ENCODE measurements at places on chromosomes 1 and 21. TPM values are rescaled to one million over a fixed set of nuclear protein-coding genes. Genes with fewer than 3 reads are reported as not detected.

DNA sequence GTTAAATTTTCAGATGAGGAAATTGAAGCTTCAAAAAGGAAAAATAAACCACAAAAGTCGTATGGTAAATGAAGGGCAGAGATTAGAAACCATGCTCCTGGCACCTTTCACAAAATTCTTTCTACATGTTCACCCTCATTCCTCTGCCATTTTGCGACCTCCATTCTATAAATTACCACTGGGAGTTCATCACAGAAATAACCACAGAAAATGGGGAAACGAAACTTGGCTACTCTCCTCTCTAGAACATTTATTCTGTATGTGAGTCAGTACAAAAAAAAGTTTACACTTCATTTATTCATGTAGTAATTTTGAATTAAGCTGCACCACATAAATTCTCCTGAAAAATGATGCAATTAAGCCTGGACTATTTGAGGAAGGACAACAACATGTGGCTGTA, 320.9 kb upstream of the C1orf87 start:
- no peak for DNase-seq

DNA sequence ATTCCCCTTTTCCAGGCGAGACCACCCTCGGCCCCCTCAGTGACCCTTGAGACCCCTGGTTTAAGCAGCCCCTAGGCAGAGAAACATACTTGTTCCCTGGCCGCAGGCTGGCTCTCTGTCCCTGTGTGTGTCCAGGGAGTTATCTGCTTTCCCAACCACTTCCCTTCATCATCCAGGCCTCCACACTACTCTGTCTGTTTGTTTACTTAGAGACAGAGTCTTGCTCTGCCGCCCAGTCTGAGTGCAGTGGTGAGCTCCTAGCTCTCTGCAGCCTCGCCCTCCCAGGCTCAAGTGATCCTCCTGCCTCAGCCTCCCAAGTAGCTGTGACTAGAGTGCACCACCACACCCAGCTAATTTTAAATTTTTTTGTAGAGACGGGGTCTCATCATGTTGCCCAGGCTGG, 5.8 kb upstream of the VWA1 start:
- DNase-seq, result peak; percentile 51

DNA sequence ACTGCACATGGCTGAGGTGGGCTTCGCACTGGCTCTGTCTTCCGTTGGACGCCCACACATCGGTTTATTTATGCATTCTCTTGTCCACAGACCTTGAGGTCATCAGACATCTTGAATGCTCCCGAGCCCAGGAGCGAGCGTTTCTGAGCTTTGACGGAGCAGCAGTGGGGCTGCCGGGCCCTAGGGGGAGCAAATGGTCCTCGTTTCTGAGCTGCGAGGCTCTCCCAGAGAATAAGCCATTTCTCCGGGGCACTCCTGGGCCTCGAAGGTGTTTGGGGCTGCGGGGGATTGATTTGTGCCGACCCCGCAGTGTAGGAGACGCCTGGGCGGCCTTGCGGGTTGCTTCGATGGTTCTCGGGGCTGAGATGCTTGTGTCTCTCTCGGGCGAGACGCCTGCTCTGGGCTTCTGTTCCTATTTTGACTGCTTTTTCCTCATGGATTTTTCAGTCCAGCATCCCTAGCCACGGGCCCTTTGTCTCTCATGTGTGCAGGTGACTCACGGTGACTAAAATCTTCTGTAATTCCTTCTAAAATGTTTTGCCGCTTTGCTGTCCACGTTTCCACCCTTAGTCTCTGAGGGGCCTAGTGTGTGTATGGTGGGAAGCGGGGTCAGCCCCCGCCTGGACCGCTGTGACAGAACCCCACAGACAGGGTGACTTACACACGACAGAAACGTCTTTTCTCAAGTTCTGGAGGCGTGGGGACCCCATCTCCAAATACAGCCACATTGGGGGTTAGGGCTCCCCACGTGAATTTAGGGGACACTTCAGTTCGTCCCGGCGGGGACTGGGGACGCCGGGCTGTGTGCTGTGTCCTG, 62.1 kb downstream of the FAAP20 start:
- peak; percentile 56 for DNase-seq

GRCh38 chr1:77686796-77687518, 4.5 kb upstream of the ZZZ3 start:
- peak; percentile 41 for DNase-seq

Gene RNF223
- not detected for total RNA-seq

Gene SH2D1B
- total RNA-seq, result 0.16 TPM

Gene CCDC185
- total RNA-seq, result not detected
